ENCODE measurements at places on chromosomes 16 and 17.

- DNase-seq, result peak; percentile 68
These were observed 104.9 kb downstream of the ADCY9 start for GRCh38 chr16:4011225-4011939.

- no peak for DNase-seq
These were observed 7.8 kb downstream of the CES3 start for GRCh38 chr16:66968847-66969246.

DNA sequence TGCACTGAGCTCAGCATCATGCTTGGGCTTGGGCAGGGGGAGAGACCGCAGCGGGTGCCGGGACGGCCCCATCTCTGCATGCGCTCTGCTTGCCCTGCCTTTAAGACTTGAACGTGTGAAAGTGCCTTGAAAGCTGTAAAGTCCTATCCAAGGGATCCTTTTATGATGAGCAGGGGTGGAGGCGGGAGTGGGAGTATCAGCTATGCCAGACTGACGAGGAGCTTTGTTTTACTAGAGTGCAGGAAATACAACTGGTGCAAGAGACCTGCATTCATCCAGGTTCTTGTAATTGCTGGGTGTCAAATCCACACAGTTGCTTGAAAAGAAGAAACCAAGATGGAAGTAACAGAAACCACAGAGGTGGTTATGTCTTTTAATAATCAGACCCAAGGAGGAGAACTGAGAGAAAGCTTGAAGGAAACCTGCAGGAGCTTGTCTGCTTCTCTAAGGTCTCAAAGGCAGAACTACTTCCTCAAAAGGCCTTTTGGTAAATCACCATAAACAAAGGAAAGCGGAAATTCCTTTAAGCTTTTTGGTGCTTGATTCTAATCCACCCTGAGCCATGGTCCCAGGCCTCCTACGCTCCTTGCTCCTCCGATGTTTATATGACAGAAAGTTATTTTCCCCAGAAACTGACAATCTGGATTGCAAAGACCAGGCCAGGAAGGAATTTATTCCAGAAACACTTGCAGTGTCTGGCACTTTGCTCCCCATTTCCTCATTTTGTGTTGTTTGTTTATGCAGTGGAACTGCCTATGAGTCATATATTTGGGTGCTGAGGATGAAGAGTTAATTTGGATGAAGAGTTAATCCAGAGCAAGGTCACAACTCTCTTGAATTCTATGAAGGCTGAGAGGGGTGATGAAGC, 51.3 kb upstream of the FBXO47 start:
- no peak for DNase-seq

DNA sequence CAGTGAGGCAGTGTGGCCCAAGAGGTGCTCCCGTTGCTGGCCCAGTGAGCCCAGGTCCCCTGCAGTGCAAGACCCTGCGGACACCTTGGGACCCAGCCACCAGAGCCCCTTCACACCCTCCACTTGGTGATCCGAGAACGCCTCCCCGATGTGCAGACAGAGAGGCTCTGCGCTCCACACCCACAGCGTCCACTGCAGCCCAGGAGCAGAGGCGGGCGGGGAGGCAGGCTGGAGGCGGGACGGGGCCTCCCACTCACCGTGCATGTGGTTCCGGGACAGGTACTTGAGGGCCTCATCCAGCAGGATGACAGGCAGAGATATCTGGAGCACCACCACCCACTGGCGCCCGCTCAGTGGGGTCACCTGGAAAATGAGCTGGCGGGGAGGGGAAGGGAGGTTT, 12.1 kb upstream of the P2RX1 start:
- no peak for DNase-seq

DNA sequence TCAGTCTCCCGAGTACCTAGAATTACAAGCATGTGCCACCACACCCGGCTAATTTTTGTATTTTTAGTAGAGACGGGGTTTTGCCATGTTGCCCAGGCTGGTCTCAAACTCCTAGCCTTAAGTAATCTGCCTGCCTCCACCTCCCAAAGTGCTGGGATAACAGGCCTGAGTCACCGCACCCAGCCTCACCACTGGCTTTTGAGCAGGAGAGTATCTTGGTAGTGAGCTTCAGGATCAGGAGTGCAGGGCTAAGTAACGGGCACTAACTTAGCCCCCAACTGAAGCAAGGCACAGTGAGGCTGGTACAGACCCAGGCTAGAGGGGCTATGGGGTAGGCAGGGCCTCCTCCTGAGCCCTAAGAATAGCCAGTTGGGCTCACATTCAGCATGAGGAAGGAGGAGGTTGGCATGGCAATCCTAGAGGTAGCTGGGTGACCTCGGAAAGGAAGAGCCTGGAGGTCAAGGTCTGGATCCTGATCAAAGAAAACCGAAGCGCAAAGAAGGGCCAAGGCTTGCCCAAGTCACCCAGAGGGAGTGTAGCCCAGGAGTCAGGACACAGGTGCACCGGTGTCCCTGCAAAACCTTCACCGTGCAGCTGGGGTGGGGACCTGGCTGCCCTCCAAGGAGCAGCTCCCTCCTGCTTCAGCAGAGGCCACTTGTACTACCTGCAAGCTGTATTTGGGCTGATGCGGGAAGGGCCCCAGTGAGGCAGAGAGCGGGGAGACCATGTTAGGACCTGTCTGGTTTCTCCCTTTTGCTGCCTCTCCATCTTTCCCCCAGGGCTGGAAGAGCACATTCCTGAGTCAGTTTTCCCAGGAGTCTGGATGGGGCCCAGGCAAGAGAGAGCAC, 1.3 kb upstream of the ADGRG5 start:
- no peak for DNase-seq

DNA sequence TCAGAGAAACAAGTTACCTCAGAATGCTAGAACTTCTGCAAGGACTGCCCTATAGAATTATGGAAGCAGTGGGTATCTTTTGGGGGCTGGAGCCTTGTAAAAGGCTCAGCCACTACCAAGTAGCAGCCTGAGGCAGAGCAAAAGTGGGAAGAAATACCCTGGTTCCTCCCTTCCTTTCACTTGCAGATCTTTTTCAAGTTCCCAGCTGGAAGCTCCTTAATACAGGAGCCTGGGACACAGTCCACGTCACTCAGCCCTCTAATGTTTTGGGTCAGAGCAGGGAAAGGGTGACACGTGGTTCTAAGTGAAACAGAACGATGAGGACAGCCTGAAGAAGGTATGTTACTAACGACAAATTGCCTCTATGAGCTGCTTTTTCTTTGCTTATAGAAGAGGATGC, 93.1 kb downstream of the CNTNAP4 start:
- DNase-seq, result no peak
